ENCODE measurements at places on chromosomes 16 and 17.

DNA sequence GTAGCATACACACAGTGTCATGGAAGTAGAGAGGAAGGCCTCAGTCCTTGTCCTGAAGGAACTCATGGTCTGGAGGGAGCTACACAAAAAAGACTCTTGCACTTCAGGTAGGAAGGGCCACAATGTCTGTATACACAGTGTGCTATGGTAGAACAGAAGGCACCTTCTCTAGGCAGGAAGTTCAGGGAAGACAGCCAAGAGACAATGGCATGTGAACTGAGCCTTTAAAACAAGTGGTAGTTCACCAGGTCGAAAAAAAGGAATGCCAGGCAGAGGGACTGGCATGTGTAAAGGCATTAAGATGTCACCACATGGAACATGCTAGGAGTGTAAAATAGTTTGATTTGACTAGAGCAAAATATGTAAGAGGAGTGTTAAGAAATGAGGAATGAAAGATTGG, 9.7 kb downstream of the GNAO1 start:
- no peak for DNase-seq

DNA sequence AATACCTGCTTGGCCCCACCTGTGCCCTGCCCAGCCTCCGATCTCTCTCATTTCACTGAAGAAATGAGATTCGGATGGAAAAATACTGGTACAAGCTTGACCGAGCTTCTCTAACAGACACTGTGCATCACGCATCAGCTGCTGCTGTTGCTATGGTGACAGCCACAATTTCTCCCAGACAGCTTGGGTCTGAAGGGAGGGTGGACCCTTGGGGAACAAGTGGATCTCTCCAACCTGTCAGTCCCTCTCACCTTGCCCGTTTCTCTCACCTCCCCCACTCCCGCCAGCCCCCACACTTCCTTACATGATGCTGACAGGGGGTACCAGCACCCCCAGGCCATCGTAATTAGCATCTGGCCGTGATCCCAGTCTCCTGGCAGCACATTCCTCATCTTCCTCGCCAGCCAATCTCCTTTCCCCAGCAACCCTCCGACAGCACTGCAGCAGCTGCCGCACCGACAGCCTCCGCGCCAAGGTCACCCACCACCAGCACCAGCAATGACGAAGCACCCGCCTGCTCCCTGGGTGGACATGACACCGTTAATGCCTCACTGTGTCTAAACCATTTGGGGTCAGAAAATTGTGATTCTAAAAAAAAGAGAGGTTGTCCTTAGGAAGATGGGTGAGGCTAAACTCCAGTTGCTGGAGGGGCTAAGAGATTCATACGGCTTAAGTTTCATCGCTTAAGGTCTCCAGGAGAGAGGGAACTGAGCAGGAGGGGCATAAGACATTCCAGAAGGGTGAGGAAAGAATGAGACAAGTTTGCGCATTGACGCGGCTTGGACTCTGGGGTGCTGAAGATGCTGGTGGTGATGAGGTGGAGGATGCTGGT, 58.6 kb upstream of the TNRC6A start:
- peak; percentile 26 for DNase-seq

GRCh38 chr16:28930652-28931051, 1.1 kb upstream of the CD19 start:
- DNase-seq, result peak; percentile 43

GRCh38 chr16:14509055-14509454, 121.0 kb downstream of the PARN start:
- no peak for DNase-seq

DNA sequence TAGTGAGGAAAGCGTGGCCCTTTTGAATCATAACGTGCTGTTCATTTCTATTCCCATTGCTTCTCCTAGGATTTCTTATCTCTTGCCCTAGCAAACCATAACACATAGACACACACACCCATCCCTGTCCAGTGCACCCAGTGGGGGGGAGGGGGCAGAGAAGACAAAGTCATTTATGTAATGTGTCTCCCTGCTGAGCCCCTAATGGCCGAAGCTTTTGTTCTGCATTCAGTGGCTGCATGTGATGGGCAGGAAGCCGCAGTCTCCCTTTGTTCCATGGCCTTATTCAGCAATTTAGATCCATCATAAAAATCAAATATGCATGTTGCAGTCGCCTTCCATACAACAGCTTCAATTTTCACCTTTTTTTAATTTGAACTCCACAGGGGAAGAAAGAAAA, 325.4 kb downstream of the ZFHX3 start:
- no peak for DNase-seq

- no peak for DNase-seq
Measured at GRCh38 chr16:28038409-28038808, 25.1 kb downstream of the GSG1L start.

- DNase-seq, result peak; percentile 24
Measured at GRCh38 chr16:23597003-23597756, 1.1 kb upstream of the NDUFAB1 start.

All from stimulated activated naive CD8-positive, alpha-beta T cell treated with anti-CD3 and anti-CD28 coated beads, Interleukin-15, Interleukin-2, amounts not matched to agents 100 U/mL and 50 U/mL, for 24 hours (primary cell).